ENCODE measurements at places on chromosomes 12 and 14.

DNA sequence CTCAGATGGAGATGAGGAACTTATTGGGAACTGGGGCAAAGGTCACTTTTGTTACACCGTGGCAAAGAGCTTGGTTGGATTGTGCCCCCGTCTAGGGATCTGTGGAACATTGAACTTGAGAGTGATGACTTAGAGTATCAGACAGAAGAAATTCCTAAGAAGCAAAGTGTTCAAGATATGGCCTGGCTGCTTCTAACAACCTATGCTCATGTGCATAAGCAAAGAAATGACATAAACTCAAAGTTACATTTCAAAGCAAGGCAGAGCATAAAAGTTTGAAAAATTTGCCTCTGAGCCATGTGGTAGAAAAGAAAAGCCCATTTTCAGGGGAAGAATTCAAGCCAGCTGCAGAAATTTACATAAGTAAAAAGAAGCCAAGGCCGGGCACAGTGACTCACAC is 21.5 kb upstream of the RAP1B start:
- DNase-seq, result no peak

DNA sequence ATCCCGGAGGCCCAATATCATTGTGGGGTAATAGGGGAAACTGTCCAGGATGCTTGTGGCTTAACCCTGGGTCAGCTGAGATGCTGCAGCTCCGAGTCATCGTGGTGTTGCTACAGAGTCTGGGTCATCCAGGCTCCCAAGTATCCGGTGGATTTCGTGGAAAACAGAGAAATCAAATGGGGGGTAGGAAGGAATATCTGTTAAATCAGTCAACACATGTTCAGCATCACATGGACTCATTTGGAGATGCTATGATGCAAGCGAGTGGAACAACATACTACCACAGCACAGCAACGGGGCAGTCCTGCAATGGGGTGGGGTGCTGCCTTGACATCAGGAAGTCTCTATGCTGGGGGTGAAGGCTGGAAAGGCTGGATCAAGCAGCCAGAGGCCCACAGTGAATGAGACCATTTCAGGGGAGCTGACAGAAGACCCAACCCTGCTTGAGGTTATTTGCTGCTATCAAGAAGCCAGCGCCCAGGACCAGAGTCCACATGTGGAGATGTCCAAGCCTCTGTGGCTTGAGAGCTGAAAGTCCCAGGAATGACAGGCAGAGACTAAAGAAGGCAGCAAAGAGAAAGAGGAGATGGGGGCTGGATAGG is 22.9 kb downstream of the VDR start:
- peak; percentile 38 for DNase-seq

- DNase-seq, result no peak
These were observed 70.0 kb downstream of the EPS8 start for GRCh38 chr12:15719230-15719629.

- DNase-seq, result no peak
These were observed 84.9 kb upstream of the TRAF3 start for GRCh38 chr14:102692334-102692733.

DNA sequence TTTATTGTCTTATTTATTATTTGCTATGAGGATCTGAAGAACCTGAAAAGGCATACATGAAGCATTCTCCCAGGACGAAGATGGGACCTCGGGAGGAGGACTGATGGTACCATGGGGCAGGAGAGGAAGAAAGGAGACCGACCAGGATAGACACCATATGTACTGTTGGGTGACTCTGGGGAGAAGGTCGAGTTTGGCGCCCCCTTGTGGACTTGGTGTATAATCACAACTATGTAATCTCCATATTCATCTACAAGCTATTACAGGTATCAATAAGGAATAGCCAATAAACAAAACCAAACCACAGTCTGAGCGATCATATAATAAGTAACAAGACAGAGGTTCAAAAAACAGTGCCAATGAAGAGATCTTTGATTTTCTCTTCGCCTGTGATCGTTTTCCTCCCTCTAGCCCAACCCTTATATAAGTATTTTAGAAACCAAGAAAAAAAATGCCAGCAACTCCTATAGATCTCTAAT is 139.1 kb downstream of the SPTSSA start:
- peak; percentile 63 for DNase-seq

DNA sequence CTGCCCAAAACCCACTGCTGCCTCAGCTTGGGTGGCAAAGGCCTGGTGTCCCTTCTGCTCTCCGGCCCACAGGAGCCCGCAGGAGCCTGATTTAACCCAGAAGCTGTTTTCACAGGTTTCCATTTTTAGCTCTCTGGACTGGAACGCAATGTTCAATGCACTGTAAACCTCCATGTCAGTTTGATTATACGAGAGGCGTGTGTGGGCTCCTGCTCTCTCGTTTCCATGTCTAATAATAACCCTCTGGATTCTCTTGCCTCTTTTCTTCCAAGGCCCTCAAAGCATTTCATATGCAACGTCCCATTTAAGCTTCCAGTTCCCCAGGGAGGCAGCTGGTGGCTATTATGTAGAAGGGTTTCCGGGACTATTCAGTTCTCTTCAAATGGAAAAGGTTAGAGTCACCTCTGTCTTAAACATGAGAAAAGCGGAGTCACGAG is 161.1 kb downstream of the SUDS3 start:
- no peak for DNase-seq

DNA sequence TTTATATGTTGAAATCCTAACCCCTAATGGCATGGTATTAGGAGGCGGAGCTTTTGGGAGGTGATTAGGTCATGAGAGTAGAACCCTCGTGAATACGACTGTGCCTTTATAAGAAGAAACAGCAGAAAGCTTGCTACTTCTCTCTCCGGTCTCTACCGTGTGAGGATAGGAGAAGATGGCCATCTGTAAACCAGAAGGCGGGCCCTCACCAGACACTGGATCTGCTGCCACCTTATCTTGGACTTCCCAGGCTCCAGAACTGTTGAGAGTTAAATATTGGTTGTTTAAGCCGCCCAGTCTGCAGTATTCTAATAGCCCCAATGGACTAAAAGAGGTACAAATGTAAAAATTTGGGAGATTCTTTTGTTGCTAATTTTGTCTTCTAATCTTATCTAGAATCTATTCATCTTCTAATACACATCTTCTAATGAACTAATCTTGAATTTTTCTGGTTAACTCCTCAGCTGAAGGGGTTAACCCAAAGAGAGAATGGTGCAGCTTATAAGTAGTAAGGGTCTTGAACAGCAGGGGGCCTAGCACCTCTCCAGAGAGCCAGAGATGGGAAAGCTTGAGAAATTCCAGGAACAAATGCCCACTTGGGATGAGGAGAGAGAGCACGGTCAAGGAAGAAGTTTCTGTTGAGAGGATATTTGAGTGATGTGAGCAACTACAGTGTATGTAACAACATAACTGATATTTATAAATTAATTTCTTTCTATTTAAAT is 264.0 kb upstream of the GRIP1 start:
- no peak for DNase-seq

- DNase-seq, result peak; percentile 45
These were observed 24.4 kb upstream of the FBRSL1 start for GRCh38 chr12:132465269-132466190.

DNA sequence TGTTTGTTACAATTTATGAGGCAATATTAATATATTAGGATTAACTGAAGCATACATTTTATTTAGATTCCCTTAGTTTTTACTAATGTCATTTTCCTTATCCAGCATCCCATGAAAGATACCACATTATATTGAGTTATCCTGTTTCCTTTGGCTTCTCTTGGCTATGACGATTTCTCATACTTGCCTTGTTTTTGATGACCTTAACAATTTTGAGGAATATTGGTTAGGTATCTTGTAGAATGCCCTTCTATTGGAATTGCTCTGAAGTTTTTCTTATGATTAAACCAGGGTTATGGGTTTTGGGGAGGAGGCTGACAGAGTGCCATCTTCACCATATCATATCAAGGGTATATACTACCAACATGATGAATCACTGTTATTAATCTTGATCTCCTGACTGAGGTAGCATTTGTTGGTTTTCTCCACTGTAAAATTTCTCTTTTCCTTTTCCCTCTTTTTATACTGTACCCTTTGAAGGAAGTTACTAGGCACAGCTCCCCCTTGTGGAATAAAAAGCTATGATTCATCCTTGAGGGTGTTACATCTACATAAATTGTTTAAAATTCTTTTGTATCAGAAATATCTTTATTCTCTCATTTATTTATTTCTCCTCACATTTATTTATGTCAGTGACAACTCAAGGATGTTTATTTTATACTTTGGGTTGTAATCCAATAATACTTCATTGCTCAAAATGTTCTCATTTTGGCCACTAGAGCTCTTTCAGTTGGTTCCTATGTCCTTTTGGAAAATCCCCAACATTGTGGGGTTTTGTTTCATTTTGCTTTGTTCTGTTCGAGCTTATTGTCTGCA is 239.0 kb downstream of the SLC16A7 start:
- DNase-seq, result peak; percentile 37

DNA sequence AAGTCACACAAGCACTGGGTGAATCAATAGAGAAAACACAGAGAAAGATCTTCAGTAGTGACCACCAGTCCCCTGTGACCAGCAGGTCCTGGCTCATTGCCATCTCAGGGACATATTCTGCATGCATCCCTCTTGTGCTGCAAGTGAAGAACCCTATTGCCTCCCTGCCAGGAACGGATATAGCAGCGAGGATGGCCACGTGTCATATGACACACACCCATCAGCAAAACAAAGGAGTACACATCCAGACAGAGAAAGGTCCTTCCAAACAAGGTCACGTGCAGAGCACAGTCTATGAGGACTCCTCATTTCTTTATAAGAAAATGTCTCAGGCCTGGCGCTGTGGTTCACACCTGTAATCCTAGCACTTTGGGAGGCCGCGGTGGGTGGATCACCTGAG is 638.4 kb downstream of the FLRT2 start:
- DNase-seq, result no peak

- peak; percentile 65 for DNase-seq
These were observed 596 bp downstream of the DLST start for GRCh38 chr14:74882103-74882920.

- no peak for DNase-seq
These were observed 36.5 kb upstream of the FRS2 start for GRCh38 chr12:69433653-69434052.

- no peak for DNase-seq
These were observed 175.2 kb upstream of the GRIN2B start for GRCh38 chr12:14156606-14157005.

DNA sequence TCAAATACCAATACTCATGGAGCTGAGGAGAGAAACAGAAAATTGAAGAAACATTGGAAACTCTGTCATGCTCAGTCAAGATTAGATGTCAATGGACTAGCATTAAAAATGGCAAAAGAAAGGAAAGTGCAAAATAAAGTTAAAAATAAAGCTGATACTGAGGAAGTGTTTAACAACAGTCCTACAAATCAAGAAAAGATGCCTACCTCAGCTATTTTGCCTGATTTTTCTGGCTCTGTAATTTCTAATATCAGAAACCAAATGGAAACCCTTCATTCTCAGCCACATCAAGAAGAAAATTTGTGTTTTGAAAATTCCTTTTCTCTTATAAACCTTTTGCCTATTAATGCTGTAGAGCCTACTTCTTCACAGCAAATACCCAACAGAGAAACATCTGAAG is 40.5 kb downstream of the METTL25 start:
- no peak for DNase-seq

- DNase-seq, result no peak
These were observed 33.6 kb downstream of the CTSG start for GRCh38 chr14:24542346-24542936.

- no peak for DNase-seq
These were observed 511.7 kb downstream of the TMTC2 start for GRCh38 chr12:83198291-83199015.

DNA sequence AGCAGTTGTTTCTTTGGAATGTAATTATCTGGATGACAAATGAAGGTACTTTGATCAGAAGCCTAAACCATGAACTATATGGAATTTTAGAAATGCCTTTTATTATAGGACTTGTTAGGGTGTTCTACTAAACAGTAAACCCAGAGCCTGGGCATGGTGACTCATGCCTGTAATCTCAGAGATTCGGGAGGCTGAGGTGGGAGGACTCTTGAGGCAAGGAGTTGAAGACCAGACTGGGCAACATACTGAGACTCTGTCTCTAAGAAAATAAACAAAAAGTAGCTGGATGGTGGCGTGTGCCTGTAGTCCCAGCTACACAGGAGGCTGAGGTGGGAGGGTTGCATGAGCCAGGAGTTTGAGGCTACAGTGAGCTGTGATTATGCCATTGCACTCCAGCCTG is 23.9 kb downstream of the PALS1 start:
- peak; percentile 21 for DNase-seq

DNA sequence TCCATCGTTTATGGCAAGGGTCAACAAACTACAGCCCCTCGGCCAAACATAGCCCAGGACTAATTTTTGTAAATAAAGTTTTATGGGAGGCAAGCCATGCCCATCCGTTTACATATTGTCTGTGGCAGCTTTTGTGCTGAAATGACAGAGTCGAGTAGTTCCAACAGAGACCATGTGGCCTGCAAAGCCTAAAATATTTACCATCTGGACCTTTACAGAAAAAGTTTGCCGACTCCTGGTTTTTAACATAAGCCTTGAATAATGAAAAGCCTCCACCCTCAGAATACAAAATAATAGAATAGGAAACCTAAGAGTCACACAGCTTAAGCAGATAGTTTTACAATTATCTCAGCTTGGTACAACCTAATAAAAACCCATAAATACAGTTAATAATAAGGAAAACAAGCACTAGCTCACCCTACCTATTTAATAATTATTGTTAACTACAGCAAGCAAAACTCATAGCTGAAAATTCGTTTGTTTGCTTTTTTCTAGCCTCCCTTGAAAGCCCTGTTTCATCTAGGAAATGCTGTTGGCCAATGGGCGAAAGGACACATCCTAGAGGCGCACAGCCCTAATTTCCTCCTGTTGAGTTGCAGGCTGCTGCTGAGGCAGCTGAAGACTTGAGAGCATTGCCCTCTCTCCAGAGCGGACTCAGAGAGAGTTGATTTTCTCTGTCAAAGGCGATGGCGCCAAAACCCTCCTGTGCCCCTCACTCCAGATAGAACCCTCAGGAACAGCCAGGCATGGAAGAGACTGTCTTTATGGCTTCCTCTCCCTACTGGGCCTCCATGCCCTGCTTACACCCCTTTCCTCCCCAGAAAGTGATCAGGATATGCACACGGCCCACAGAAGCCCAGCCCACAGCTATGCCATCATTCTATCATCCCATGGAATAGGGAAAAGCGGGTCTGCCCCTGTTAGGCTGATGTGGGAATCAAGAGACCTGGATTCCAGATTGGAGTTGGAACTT is 107.2 kb downstream of the DPF3 start:
- DNase-seq, result no peak

- no peak for DNase-seq
These were observed 173.5 kb upstream of the PELI2 start for GRCh38 chr14:55944757-55945156.
